ENCODE measurements at places on chromosomes 4 and X.
A peak's percentile ranks its signal among the peaks of the same experiment; 100 is the strongest.

DNA sequence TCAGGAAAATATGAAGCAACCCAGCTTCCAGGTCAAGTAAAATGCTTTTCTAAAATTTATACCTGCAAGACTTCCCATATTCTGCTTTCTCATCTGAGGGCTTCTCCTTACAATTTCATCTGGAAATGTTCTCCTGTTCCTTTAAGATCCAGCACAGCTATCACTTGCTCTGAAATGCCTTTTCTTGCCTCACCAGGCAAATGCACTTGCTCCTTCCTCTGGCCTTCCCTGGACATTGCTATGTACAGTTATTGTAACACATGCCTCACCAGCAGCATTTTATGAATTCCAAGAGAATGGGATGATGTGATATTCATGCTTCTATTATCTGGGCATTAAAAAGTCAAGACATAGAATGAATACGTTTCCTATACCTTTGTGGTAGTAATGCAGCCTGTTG, 842.1 kb upstream of the INTU start:
- no peak for DNase-seq

DNA sequence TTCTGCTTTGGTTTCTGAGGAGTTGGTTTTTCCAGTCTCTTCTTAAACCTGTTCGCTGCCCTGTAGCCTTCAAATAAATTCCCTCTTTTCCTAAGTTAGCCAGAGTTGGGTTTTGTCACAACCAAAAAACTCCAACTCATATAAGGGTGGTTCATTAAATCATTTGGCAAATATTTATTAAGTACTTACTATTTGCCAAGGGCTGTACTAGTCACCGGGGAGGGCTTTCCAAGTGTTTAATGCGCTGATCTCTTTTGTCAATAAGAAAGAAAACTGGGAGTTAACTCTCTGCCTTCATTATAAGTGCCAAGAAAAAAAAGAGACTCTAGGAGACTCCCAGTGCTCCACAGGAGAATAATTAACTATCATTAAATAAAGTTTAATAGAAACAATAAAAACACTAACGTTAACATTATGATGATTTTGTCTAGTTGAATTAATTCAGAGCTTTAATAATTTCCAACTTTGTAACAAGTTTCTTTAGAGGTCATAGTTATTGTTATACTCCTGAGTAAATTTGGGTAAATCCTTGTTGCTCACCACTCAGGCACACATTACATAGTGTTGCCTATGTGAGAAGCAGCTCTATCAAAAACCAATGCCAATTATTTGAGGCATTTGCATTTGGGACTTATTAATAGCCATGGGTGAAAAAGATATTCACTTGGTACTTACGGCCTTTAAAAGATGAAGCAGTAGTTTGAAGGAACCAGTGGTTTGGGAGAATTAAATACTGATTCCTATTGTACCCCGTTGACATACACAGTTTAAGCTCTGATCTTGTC, 122.5 kb upstream of the TEX13D start:
- DNase-seq, result no peak

- DNase-seq, result no peak
Measured at GRCh38 chr4:71907071-71907470, 123.2 kb upstream of the GC start.

- no peak for DNase-seq
Measured at GRCh38 chr4:88831031-88831430, 133.4 kb upstream of the NAP1L5 start.

- peak; percentile 17 for DNase-seq
Measured at GRCh38 chr4:915595-915994, 16.5 kb downstream of the GAK start.

DNA sequence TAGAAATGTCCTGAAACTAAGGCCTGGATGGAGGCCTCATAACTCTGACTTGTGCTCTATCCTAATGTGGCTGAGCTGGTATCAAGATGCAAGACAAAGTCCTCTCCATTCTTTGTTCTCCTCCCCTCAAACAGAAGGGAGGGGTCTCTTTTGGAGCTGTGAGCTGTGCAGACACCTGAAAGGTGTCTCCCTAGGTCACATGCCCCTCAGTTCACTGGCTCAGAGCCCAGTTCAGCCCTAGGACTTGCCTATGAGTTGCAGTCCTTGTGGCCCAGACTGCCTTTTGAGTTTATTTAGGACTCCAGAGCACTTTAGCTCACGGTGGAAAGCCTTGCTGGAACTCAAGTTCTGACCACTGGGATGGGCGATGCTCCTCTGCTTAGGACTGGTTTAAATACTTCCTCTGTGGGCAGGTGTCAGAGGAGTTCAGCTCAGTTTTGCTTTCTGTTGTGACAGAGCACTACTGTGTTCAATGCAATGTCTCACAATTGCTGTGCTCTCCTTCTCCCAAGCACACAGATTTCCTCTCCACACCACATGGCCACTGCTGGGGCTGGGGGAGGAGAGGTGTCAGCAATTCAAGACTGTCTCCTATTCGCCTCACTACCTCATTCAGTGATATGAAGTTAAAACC, 84.8 kb upstream of the ZNF827 start:
- DNase-seq, result no peak

DNA sequence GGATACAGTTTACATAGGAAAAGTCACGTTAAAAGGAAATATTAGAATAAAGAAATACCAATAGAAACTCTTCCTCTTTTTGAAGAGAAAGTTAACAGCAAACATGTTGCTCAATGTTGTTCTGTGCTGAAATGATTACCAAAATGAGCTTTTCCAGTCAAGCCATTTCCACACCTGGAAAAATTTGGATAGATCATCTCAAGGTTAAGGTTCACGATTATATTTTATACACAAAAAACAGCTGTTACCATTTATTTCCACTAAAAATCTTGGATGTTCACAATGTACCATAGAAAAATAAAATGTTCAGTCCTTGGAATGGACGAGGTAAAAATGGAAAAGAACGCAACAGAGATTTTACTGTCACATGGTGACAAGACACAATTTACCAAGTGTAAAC, 218.7 kb downstream of the SCFD2 start:
- no peak for DNase-seq
